KBM-7 (cell line): ENCODE measurements at places on chromosomes 4 and X.

GRCh38 chr4:26130841-26131432 lies 189.9 kb upstream of the RBPJ start:
- DNase-seq = no peak

DNA sequence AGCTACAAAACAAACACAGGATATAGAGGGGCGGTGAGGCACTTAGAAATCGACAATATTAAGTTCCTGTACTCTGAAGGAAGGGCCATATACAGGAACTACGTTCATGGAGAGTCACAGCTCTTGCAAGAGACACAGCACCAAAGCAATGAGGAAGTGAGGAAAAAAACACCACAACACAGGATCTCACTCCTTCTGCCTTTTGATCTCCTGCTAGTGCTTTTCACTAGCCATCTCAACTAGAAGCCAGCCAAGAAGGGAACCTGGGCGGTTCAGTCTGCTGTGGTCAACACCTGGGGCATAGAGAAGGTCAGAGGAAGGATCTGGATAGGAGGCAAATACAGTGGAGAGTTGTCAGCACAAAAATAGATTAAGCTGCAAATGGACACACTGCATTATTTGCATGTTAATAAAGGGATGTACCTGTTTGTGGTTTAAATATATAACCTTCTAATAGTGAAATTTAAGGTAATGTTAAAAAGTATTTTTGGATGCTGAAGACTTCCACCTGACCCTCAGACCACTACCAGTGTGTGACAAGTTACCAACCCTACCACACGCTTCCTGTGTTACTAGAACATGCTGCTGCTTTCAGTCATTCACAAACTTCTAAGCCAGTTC lies 104.6 kb downstream of the DTHD1 start:
- peak; percentile 78 for DNase-seq

DNA sequence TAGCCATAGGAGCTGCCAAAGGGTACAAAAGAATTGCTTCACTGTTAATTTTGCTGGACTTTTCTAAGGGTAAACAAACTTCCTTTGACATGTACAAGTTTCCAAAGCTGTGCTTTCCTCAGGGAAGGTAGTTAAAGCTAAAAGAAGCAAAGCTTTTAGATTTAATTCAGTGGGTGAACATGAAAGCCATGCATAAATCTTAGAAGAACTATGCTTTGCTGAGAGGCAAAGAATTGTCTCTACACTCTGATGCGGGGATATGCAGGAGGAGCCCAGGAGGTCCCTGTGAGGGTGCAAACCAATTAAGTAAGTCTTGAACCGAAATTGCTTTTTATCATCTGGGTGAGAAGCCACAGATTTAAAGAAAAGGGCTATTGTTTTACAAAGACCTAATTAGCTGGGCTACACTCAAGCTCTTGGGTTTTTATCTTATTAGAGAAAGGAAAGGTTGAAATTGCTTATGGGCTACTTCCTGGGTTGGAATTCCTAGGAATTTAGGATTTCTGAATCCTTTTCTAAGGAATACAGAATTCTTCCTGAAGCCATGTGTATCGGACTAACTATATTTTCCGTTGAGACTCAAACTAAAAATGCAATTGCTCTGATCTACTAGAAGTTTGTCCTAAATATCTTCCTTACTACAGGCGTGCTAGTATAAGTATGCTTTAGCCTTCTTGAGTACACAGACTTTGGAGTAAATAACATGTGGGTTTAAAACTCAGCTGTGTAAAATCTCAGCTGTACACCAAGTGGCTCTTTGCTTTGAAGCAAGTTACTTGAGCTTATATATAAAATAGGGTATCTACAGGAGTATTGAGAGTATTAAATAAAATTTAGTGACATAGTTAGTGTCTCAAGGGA lies 188.4 kb upstream of the ANK2 start:
- no peak for DNase-seq

DNA sequence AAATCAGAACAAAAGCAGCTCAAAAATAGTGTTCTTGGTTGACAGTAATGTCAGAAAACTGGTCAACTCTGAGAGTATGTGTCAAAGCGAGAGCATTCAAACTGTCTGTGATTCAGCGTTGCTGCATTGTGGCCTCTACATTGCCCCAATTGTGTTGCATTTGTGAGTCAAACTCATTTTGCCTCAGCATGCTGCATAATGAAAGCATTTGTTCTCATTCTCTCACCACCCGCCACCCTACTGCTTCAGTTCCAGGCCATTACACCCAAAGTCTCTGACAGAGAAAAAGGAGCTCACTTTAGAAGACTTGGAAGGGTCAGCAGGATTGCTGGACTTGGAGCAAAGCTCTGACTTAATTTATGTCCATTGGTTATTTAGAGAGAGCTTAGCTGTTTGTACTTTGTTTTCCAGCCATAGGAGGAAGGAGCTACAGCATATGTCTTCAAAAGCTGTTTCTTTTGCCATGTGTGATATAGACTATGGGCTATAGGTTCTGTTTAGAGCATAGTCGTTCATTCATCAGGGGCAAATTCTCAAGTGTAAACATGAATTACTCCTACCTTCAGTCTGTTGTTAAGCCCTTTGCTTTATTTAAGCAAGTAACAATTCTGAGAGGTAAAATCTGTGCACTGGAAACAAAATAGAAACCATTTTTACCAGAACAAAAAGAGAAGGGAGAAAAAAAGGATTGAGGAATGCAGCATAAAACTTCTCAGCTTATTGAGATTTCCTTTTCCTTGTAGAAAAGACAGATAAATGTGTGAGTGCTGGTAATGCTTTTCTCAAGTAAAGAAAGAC lies 153.4 kb upstream of the ANK2 start:
- no peak for DNase-seq

DNA sequence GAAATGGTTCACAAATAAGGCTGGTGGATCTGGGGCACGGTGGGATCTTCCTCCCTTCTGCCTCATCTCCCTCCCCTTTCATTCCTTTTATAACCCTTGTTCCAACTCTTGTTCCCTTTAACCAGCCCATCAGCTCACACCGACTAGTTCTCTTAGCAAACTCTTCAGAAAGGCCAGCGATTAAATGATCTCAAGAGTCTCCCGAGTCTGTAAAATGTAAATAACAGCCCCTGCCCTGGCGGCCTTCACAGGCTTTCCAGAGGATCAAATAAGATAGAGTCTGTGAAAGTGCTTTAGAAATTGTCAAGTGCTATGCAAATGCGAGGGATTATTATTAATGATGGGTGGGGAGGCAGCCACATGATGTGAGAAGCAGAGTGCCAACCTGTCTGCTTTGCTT lies 27.1 kb downstream of the TSC22D3 start:
- no peak for DNase-seq

GRCh38 chrX:97842468-97843199 lies 958.9 kb downstream of the RPA4 start:
- no peak for DNase-seq

DNA sequence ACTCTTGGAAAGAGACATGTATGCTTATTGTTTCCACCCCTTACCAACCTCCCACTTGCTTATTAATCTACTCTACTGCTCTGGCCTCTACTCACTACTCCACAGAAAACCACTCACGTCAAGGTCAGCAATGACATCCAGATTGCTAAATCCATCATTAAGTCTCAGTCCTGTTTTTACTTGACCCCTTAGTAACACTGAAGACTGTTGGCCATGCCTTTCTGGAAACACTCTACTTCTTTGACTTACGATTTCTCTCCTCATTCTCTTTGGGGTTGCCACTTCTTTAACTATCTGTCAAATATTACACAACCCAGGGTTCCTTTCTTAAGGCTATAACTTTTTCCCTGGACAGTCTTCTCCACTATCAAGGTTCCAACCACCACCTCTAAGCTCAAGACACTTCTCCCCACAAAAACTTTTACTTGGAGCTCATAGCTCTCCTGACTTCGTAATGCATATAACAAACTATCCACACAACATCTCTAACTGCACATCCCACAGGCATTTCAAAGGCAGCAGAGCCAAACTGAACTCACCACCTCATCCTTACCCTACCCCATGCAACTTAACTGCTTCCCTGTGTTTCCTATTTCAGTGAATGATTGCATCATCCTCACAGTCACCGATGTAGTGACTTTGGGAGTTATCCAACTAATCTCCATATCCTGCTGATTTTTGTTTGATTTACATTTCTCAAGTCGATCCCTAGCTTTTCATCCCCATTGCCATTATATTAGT lies 15.8 kb upstream of the MAGEA4 start:
- no peak for DNase-seq
